Dermis microvascular lymphatic vessel endothelial cell (primary cell): ENCODE measurements at places on chromosomes 12 and 14. TPM values are rescaled to one million over a fixed set of nuclear protein-coding genes. Genes with fewer than 3 reads are reported as not detected.

The SCARB1 gene
- total RNA-seq, result 11.9 and 17.6 TPM in 2 replicates

The SLC48A1 gene
- total RNA-seq, result 9.2 and 9.5 TPM in 2 replicates

The PTGDR gene
- not detected in 2 replicates for total RNA-seq

The TMEM229B gene
- total RNA-seq, result 0.64 and 1.1 TPM in 2 replicates

The SOX5 gene
- total RNA-seq, result under 0.01 TPM in 2 replicates

The AQP2 gene
- not detected in 2 replicates for total RNA-seq

The LIN7A gene
- 0.13 TPM in 2 replicates for total RNA-seq

The GALNT8 gene
- under 0.01 and 0.13 TPM in 2 replicates for total RNA-seq

The FAM181A gene
- total RNA-seq, result not detected in 2 replicates

The GYS2 gene
- total RNA-seq, result not detected in 2 replicates

The CACNA2D4 gene
- total RNA-seq, result under 0.01 and 0.26 TPM in 2 replicates

The LEMD3 gene
- 21.8 and 22.4 TPM in 2 replicates for total RNA-seq

The WDHD1 gene
- 5.9 and 9.6 TPM in 2 replicates for total RNA-seq

The HECTD1 gene
- 257 and 258 TPM in 2 replicates for total RNA-seq

The BATF gene
- total RNA-seq, result 5.7 and 6.2 TPM in 2 replicates

The MIP gene
- total RNA-seq, result 0.26 and 0.51 TPM in 2 replicates

The RPL10L gene
- not detected in 2 replicates for total RNA-seq

The KRT5 gene
- under 0.01 and 0.13 TPM in 2 replicates for total RNA-seq

The TCL1B gene
- not detected in 2 replicates for total RNA-seq

The IFNG-AS1 gene
- not detected in 2 replicates for total RNA-seq

The TMEM117 gene
- total RNA-seq, result 4.0 and 7.5 TPM in 2 replicates

The DBX2 gene
- not detected in 2 replicates for total RNA-seq

The KRT6C gene
- total RNA-seq, result not detected in 2 replicates

The SNAPC1 gene
- 8.6 and 9.7 TPM in 2 replicates for total RNA-seq

The LRTM2 gene
- not detected in 2 replicates for total RNA-seq

The GLT8D2 gene
- total RNA-seq, result 3.9 and 4.8 TPM in 2 replicates

The KRAS gene
- 24.1 and 38.6 TPM in 2 replicates for total RNA-seq

The SLCO1B1 gene
- not detected in 2 replicates for total RNA-seq

The SLC38A6 gene
- total RNA-seq, result 13.7 and 14.9 TPM in 2 replicates

The ANKRD33 gene
- 0.13 and 0.26 TPM in 2 replicates for total RNA-seq

The C3AR1 gene
- total RNA-seq, result 0.13 and 0.26 TPM in 2 replicates

The KLRC4 gene
- total RNA-seq, result not detected in 2 replicates

The PAPOLA gene
- 79.2 and 100 TPM in 2 replicates for total RNA-seq

The CEP83 gene
- 3.4 and 4.7 TPM in 2 replicates for total RNA-seq

The GSG1 gene
- not detected in 2 replicates for total RNA-seq

The TAS2R42 gene
- not detected in 2 replicates for total RNA-seq

The ZBTB42 gene
- total RNA-seq, result 3.2 and 5.4 TPM in 2 replicates

The DACT1 gene
- 0.13 TPM in 2 replicates for total RNA-seq

The PPP4R4 gene
- total RNA-seq, result not detected in 2 replicates

The SCNN1A gene
- under 0.01 TPM in 2 replicates for total RNA-seq

The C12orf54 gene
- not detected in 2 replicates for total RNA-seq

The ABCD2 gene
- total RNA-seq, result not detected in 2 replicates

The FGF6 gene
- total RNA-seq, result not detected in 2 replicates

The AMN gene
- 0.13 TPM in 2 replicates for total RNA-seq

The TRPV4 gene
- 1.4 and 2.4 TPM in 2 replicates for total RNA-seq

The RNASE7 gene
- total RNA-seq, result not detected in 2 replicates

The EIF2S3B gene
- total RNA-seq, result 0.89 and 1.0 TPM in 2 replicates

The PSME2 gene
- total RNA-seq, result 119 and 163 TPM in 2 replicates

The NELL2 gene
- not detected in 2 replicates for total RNA-seq

The GUCY2C gene
- not detected in 2 replicates for total RNA-seq

The TMEM30B gene
- 0.13 and 0.38 TPM in 2 replicates for total RNA-seq
